ENCODE measurements at places on chromosomes 5 and 9.
A peak's percentile ranks its signal among the peaks of the same experiment; 100 is the strongest.

- peak; percentile 90 for DNase-seq
Observed at GRCh38 chr5:139061274-139061673, 136.9 kb downstream of the SIL1 start.

GRCh38 chr9:129333617-129334104 lies 155.6 kb upstream of the IER5L start:
- DNase-seq: no peak

GRCh38 chr9:125861405-125862058 lies 114.4 kb downstream of the PBX3 start:
- peak; percentile 76 for DNase-seq

DNA sequence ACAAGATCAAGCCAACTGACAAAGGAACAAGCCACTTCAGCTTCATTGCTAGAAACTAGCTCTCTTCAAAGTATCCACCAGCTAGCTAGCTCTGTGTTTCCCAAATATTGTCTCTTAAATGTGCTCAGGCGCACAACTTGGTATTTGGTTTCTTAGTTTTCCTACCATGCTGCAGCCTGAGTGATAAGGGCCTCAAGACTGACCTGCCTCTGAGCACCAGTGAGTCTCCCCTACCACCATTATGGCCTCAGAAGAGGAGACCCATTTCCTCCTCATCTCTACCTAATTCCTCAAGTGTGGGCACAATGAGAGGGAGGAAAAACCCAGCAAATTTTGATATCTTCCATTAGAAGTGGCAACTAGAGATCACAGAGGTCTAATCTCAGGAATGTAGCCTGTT lies 34.6 kb upstream of the KIF2A start:
- DNase-seq: no peak

- peak; percentile 33 for DNase-seq
Observed at GRCh38 chr5:108728566-108729241, 19.0 kb upstream of the FER start.

- no peak for DNase-seq
Observed at GRCh38 chr5:35371951-35372426, 141.7 kb upstream of the PRLR start.

DNA sequence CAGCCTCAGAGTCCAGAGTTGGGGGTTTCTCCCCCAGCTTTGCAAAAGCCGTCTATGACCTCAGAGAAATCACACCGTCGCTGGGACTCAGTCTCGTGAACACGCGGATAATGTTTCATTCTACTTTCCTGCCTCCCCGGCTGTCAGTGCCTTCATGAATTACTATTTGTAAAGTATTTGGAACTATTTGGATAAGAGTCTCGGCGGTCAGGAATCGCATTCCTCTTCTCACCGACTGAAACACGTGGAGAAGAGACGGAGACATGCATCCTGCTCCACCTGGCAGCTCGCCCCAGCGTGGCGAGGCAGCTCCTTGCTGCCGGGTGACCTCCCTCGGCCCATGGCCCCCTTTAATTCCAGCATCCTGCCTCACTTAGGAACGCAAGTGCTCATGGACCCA lies 23.9 kb downstream of the IRX2 start:
- DNase-seq: no peak

Measured in cardiac fibroblast (primary cell).